Left renal pelvis (tissue), 4 donors: ENCODE measurements at places on chromosomes 1 and 21. TPM values are rescaled to one million over a fixed set of nuclear protein-coding genes. Genes with fewer than 3 reads are reported as not detected.

GRCh38 chr1:89361681-89362080 lies 2.2 kb upstream of the GBP6 start:
- no peak for DNase-seq

GRCh38 chr1:27574871-27575831 lies 28.8 kb downstream of the AHDC1 start:
- DNase-seq, result no peak

- DNase-seq, result no peak
Measured at GRCh38 chr1:78113156-78113916, 67.6 kb downstream of the GIPC2 start.

- no peak for DNase-seq
Measured at GRCh38 chr1:27487966-27488884, 1.7 kb downstream of the WASF2 start.

DNA sequence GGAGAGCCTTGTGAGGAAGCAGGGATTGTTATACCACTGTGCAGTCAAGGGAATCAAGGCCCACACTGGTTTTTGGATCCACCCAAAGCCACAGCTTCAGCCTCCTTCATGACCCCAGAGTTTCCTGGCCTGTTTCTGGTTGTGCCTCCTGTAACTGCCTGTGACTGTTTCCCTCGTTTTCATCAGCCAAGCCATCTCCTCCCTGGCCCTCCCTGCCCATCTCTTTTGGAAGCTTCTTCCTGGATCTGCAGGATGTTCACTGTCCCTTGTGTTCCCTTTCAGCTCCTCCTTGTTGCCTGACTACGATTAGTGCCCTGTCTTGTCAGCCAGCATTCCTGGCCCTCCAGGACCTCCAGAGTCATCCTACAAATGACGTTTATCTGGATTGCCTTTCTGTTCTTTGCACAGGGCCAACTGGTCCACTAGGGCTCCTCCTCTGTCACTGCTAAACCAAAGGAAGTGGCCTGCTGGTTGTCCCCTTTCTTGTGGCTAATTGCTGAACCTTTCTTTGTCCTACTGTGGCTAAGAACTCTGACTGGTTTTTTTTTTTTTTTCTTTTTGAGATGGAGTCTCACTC lies 17.9 kb downstream of the SFT2D2 start:
- DNase-seq, result no peak

DNA sequence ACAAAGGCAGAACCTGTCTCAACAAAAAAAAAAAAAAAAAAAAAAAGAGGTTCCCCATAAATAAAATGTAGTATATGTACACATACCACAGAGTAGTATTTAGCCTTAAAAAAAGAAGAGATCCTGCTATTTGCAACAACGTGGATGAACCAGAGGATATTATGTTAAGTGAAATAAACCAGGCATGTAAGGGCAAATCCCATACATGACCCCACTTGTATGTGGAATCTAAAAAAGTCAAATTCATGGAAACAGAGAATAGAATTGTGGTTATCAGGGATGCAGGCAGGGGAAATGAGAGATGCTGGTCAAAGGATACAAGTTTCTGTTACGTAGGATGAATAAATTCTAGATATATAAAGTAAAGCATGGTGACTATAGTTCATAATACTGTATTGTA lies 16.7 kb downstream of the SLC44A3 start:
- no peak for DNase-seq

DNA sequence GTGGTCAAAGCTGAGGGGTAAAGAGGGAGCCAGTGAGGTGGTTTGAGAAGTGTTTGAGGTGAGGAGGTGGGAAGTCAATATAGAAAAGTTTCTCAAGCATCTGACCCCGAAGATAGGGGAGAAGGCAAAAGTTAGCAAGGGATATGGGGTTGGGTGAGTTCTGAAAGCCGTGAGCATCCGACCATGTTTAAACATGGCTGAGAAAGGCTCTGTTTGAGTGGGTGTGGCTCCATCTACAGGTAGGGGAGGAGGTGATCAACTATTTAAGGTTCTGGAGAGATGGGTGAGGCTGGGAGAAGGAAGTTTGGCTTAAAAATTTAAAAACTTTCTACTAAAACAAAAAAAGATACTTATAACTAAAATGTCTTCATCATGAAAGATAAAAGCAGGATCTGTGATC lies 273.8 kb downstream of the KCNJ6 start:
- DNase-seq, result no peak

DNA sequence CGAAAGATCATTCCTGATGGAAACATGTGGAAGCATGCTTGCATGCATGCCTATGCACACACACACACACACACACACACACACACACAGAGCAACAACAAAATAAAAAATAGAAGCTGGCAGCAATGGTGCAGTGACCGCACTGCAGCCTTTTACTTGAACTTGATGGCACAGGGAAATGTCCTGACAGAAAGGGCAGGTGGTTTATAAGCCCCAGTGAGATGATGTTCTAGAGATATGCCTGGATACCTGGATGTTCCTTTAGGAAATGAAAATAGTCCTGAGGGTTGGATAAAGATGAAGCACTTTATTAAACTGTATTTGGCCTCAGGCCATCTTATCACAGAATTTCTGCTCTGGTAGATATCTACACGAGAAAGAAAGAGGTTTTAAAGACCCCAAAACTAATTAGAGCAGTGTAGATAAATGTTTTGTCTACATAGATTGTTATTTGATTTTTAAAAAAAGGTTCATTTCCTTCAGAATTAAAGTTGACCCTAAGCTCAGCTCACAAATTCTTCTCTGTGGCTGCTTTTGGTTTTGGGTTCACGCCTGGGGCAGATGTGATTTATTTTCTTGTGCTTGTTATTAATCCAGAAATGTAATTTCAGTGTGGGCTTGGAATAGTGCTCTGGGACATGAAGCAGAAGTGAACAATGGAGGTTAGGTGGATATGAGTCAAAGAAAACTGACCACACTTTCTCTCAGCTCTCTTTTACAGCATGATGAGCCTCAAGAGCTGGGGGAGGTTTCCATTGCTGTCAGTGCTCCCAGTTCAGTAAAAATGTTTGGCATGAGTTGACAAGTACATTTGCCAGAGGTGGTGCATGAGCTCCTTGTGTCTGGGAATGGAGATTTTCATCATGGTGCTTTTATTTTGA lies 22.9 kb downstream of the ADAM30 start:
- DNase-seq, result no peak

- no peak for DNase-seq
Measured at GRCh38 chr1:157959750-157960149, 33.7 kb upstream of the KIRREL1 start.

Gene PTCH2
- polyA plus RNA-seq, result 8.0 TPM

Gene LCE3E
- not detected for polyA plus RNA-seq

Gene TRIM17
- polyA plus RNA-seq, result 2.1 TPM

Gene CFAP126
- polyA plus RNA-seq, result 10.9 TPM

Gene MCOLN2
- polyA plus RNA-seq, result 1.2 TPM
